IMR-90 (cell line): ENCODE measurements at places on chromosomes 5 and 9. TPM values are rescaled to one million over a fixed set of nuclear protein-coding genes. Genes with fewer than 3 reads are reported as not detected.

The FBP1 gene
- total RNA-seq, result not detected in 2 replicates

The ARL14EPL gene
- total RNA-seq, result not detected in 2 replicates

The ARHGEF37 gene
- total RNA-seq, result 0.28 and 0.54 TPM in 2 replicates

The WDR31 gene
- total RNA-seq, result 0.28 and 0.36 TPM in 2 replicates

The FYB1 gene
- not detected in 2 replicates for total RNA-seq

The TEX48 gene
- not detected in 2 replicates for total RNA-seq

The HAVCR1 gene
- not detected in 2 replicates for total RNA-seq

DNA sequence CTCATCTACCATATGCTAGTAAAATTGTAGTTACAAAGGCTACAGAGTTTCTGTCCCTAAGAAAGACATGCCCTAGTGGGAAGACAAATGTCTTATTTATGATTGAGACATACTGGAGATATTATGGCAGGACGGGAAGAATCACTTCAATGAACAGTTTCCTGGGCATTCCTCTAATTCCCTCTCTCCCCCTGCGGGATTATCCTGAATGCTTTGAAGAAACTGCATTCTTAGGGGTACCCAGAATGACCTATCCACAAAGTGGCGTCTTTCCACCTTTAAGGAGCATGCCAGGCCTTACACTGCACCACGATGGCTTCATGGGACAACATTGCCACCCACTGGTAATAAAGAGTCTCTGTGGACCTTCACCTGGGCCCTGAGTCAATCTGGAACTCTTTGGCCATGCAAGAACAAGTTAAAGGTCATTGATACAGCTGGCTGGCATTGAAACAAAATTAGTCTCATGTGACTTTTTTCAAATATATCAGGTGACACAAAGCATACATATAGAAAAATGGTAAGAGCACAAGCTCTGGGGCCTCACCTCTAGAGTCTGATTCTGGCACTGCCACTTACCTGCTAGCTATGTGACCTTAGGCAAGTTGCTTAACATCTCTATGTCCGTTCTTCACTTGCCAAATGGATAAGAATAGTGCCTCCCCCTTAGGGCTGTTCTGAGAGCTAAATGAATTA lies 32.0 kb downstream of the ANKRD55 start:
- DNase-seq, result peak; percentile 78

DNA sequence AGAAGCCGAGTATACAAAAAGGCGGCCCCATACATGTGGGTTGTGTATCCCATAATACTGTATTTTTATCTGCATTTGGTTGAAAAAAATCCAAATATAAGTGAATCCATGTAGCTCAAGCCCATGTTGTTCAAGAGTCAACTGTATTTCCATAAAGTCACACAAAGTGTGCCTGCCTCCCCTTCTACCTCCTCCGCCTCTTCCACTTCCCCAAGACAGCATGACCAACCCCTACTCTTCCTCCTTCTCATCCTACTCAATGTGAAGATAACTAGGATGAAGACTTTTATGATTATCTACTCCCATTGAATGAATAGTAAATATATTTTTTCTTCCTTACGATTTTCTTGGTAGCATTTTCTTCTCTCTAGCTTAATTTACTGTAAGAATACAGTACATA lies 92.7 kb downstream of the RFX3 start:
- DNase-seq, result no peak

DNA sequence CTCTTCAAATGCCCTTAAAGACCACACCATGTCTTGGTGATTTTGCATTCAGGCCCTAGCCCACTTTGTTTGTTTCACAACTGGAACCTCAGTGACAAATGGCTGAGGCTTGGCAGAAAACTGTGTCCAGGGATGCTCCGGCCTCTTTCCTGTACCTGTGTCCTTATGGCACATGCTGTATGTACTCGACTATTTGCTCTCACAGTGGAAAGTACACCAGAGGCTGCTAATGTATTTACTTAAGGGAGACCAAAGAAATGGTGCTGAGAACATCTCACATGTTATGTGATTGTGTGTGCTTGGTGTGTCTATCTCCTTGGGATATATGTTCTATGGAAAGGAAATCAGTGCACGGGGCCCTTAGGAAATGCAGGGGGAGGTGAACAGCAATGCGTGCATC lies 263.3 kb downstream of the GADD45G start:
- DNase-seq, result no peak

- DNase-seq, result no peak
Observed at GRCh38 chr9:72092820-72093219, 32.4 kb upstream of the C9orf57 start.

DNA sequence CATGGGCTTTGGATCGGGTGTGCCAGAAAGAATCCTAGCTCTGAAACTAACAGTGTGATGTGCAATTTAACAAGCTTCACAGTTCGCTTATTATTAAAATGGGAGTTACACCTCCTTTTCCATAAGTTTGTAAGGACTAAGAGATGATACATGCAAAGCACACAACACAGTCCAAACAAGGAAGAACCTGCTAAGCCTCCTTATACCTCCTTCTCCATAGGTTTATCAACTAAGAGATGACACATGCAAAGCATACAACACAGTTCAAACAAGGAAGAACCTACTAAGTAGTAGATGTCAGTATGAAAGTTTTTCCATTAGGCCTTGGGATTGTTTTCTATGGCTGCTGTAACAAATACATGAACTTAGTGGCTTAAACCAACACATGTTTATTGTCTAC lies 215.9 kb downstream of the DCP2 start:
- DNase-seq, result no peak

GRCh38 chr9:129610213-129610472 lies 10.8 kb downstream of the C9orf50 start:
- no peak for DNase-seq

GRCh38 chr9:128065907-128066712 lies 1.0 kb downstream of the NAIF1 start:
- DNase-seq, result no peak

- DNase-seq, result peak; percentile 13
Observed at GRCh38 chr9:115786321-115786720, 367.3 kb upstream of the PAPPA start.

DNA sequence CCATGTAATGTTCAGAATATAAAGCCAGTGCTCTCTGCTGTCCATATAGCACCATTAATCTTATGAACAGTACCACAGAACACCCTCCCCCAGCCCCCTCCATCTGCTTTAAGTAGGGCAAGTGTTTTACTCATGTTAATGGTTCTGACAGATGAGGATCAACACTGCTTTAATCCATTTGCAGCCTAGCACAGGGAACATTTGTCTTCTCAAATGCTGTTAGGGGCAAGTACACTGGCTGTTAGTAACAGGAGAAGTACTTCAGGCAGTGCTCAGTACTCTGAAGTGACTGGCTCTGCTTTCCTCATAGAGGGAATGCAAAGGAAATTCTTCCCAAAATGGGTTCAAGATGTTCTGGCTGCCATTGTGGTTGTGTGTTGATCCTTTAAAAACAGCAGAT lies 202.6 kb downstream of the DCP2 start:
- no peak for DNase-seq

GRCh38 chr5:42943931-42944631 lies 96.0 kb downstream of the ANXA2R start:
- DNase-seq, result peak; percentile 11

DNA sequence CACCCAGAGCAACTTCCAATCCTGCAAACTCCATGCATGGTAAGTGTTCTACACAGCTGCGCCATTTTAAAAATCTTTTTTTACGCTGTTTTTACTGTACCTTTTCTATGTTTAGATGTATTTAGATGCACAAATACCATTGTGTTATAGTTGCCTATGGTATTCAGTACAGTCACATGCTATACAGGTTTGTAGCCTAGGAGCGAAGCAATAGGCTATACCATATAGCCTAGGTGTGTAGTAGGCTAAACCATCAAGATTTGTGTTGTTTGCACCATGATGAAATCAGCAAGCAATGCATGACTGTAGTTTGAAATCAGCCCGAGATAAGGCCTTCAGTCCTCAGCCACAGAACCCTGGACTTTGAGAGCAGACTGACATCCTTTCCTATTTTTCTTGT lies 101.2 kb downstream of the LIX1 start:
- DNase-seq, result no peak

DNA sequence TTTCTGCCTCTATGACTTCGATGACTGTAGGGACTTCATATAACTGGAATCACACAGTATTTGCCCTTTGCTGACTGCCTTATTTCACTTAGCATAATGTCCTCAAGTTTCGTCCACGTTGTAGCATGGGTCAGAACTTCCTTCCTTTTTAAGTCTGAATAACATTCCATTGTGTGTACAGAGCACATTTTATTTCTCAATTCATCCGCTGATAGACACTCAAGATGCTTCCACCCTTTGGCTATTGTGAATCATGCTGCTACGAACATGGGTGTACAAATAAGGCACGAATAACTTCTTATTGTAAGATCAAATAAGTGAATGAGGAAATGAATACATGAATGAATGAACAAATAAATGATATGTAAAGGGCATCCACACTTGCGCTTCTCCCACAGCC lies 13.0 kb downstream of the BARX1 start:
- DNase-seq, result no peak

GRCh38 chr5:128586848-128587247 lies 48.8 kb upstream of the FBN2 start:
- DNase-seq, result peak; percentile 43

GRCh38 chr9:137575364-137575715 lies 3.4 kb downstream of the DPH7 start:
- DNase-seq, result no peak

DNA sequence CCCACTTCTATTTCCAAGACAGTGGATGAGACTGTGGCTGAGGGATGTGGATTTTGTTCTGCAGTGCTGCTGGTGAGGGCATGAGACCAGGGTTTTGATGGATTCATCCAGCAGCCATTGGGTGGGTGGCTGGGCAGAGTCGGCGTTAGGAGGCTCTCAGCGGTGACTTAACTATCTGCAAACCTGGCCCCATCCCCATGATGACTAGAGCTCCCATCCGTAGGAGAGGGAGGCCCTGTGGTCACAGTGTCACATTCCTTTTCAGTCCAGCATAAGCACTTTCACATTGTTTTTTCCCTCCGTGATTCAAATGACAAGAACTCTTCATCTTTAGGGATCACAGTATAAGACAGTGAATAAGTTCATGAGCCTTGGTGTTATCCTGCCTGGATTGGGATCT lies 60.4 kb upstream of the SPRY4 start:
- DNase-seq, result peak; percentile 87

DNA sequence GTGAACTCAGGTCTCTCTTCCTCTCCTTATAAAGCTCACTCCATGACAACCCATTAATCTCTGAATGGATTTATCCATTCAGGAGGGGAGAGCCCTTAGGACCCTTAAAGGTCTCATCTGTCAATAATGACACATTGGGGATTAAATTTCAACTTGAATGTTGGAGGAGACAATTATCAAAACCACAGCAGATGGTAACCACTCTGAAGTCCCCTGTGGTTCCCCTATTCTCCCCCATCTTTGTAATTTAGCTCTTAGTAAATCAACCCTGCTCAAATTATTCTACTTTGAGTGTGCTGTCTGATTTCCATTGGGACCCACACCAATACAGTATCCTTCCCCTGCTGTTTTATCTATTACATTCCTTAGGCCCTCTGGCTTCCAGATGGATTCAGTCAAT lies 72.0 kb upstream of the RAI14 start:
- no peak for DNase-seq

DNA sequence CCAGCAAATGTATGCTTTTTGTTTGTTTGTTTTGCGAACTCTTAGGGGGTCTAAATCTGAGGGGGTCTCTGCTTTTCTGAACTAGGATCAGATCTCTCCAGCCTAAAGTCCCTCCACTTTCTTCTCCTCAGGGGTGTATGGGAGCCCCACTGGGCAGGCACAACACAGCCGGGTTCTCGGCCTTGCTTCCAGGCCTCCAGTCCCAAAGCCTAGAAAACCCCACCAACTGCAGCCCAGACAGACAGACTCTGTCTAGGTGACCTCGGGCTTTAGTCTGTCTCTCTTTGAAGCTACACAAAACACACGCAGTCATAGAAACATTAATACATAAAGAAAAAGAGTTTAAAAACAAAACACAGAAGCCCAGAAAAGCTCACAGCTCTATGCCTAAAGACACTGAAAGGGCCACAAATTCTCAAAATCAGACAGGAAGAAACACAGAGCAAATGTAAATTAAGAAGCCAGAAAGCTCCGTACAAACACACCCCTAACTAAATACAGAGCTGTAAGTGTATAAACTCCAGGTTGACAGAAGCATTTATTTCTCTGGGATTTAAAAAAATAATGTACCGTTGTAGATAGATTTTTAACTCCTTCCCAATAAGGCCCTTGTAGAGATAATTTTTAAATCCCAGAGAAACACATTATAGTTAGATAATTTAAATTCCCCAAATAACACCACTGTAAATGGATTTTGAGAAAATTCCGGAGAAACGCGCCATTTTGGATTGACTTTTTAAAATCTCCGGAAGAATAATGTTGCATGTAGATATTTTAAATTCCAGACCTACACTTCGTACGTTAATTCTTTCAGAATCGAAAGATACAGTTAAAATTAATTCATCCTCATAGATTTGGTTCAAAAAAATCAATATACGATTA lies 2.0 kb downstream of the PITX1 start:
- DNase-seq, result no peak

- peak; percentile 79 for DNase-seq
Observed at GRCh38 chr5:73591698-73592501, 26.4 kb downstream of the UTP15 start.

DNA sequence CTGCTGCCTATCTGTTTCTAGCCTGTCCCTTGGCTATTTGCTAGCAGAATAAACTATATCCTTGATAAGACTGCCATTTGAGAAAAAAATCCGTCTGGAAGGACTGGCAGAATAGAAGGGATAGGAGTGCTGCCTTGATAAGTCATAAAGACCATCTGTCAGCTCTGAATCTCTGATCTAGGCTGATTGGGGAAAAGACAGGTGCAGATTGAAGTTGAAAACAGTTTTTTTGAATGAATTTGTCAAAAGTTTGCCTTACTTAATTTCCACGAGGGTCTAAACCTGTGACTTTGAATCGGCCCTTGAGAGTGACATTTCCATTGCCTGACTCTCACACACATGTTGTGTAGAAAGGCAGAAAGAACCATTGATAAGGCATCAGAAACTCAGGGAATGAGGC lies 218.6 kb downstream of the MAN2A1 start:
- DNase-seq, result no peak

DNA sequence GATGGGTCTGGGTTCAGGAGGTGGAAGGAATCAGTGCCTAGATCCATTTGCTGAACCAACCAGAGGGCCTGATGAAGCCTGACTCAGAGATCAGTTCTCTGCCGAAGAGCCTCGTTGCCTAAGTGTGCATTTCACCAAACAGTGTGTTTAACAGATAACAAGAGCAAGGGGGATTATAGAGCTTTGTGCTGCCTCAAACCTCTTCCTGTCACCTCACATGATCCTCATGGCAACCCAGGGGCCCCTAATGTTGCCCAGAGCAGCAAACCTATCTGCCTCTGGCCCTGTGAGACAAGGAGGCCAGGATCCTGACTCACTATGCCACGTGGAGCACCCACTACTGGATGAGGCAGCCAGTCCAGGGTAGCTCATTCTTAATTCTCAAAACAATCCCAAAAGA lies 66.3 kb upstream of the EPB41L4B start:
- DNase-seq, result no peak
